Upper lobe of right lung (tissue), 1 donor: ENCODE measurements at places on chromosomes 3 and 15.

DNA sequence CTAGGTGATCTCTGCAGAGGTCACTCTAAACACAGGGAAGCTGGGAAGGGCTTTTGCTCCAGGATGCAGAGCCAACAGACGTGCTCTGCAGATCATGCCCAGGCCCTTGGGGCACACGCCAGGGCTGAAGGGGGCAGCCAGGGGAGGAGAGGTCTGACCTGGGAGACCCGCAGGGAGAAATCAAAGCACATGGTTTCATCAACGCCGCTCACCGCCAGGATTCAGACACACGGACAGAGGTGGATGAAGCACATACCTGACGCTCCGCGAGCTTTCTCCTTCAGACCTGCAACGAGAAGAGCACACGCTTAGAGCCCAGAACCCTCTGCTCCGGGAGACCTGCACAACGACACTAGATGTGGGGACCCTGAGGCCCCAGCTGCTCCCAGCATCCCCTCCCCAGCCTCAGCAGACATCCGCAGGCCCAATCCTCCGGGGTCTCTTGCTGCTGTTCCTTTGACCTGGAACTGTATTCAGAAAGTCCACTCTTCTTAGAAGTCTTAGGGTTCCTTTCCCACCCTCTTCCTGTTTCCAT is 90.7 kb upstream of the IQSEC1 start:
- DNase-seq = no peak

GRCh38 chr15:70556151-70556741 is 207.1 kb downstream of the UACA start:
- DNase-seq = no peak

GRCh38 chr3:4174791-4175190 is 128.4 kb upstream of the SETMAR start:
- DNase-seq = no peak

GRCh38 chr3:112785321-112786001 is 61.2 kb downstream of the CD200R1L start:
- no peak for DNase-seq

DNA sequence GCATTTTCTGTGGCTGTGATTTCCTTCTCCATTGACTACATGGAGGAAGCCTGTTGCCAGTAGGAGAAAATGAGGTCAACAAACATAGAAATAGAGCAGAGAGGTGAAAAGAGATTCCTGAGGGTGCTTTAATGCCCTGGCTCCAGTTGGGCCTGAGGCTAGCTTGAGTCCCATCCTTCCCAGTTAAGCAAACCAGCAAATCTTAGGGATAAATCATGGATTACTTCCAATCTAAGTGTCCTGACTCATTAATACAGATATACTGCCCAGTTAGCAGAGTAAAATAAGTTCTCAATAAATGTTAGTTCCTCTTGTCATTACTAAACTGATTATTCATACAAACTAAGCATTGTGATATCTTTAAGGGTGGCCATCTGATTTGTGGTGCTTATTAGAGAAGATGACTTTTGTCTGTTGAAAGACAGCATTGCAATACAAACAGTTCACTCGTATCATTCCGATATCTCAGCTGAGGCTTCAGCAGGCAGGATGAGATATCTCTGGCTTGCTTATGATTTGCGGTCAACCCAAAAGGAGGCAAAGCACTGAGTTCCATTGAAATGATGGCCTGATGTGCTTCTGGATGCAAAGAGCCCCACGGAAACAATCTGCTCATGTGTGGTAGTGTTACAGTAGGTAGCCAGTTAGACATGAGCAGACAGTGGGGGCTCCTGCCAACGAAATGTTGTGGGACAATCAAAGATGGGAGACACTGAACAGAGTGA is 6.6 kb upstream of the STARD5 start:
- DNase-seq = no peak

- DNase-seq = no peak
Observed at GRCh38 chr3:128080323-128081080, 28.3 kb downstream of the SEC61A1 start.

DNA sequence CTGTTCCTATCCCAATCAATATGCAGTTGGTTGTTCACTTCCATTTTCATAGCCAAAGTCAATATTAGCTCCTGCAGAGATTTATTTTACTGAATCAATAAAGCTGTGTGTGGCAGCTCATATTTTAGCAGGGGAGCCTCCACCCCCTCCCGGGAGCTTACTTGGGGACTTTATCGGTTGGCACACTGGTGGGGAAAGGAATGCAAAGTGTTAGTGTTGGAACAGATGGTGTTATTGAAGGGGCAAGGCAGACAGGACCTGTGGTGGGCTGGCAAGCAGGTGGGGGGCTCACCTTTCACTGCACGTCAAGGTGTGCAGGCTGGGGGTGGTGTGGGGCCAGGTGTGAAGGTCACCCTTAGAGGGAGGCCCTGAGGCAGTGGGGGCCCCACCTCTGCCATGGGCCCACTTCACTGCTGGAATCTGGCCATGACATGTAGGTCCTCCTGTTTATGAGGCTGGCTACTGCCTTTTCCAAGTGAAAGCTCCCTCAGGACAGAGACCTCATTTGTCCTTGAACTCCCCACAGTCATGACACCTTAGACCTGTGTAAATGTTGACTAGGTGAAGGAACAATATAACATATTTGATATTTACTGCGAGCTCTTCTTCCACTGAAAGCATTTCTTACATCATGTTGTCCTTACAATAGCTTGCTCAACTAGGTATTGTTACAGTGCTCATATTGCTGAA is 44.0 kb upstream of the SEC22A start:
- DNase-seq = no peak

DNA sequence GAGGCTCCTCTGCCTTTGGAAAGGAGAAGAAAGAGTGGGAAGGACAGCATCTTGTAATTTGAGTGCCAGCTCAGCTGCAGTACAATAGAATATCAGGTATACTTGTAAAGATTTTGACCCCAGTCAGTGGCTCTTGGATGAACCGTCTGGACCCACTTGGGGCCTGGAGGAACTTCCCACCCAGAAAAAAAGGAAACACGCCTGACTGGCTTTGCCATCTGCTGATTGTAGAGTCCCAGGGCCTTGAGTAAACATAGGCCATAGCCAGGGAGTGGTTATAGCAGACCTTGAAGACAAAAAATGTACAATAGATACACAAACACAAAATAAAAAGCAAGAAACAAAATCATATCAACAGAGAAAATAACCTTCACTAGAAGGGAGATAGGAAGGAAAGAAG is 112.1 kb downstream of the GOLIM4 start:
- DNase-seq = no peak

GRCh38 chr3:141529717-141530414 is 43.0 kb downstream of the RASA2 start:
- no peak for DNase-seq

DNA sequence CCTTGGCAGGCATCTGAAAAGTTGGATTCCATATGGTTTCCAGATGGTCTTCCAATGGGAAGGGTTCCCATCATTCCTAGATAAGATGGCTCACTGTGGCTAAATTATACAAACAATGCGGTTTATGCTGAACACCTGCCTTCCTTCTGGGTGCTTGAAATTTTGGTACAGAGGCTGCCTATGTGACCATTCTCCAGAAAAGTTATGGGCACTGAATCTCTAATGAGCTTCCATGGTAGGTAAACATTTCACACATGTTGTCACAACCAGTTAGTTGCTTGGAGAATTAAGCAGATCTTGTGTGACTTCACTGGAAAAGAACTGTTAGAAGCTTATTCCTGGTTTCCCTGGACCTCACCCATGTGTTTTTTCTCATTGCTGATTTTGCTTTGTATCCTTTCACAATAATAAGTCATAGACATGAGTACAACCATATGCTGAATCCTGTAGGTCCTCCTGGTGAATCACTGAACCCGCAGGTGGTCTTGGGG is 30.1 kb downstream of the PLOD2 start:
- no peak for DNase-seq

GRCh38 chr3:127715532-127715931 is 42.8 kb downstream of the ABTB1 start:
- peak; percentile 35 for DNase-seq

GRCh38 chr15:35857567-35858226 is 311.7 kb upstream of the DPH6 start:
- no peak for DNase-seq

- DNase-seq = no peak
Observed at GRCh38 chr15:70892912-70893560, 410 bp downstream of the LRRC49 start.

- no peak for DNase-seq
Observed at GRCh38 chr3:152811974-152812760, 22.8 kb upstream of the P2RY1 start.
